ENCODE measurements at places on chromosomes 5 and 9. TPM values are rescaled to one million over a fixed set of nuclear protein-coding genes. Genes with fewer than 3 reads are reported as not detected.

- no peak for DNase-seq
Measured at GRCh38 chr5:127839496-127840197, 136.5 kb downstream of the CCDC192 start.

- DNase-seq: no peak
Measured at GRCh38 chr5:158393457-158393856, 534.5 kb upstream of the CLINT1 start.

DNA sequence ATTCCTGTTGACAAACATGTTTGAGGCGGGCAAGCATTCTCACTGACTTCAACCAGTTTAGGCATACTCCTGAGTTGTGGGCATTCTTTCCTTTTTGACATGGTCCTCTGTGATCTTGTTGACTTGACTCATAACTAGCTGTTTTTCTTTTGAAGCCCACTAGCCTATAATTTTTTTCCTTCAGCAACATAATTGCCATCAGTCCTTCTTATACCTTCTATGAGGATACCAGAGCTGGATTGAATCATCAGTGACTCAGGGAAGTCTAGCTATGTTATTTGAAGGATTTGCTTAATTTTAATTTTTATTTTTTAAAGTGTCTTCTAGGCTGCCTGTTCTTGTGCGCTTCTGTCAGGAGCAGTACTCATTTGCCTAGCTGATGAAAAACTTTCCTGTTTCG, 259.5 kb downstream of the NR3C1 start:
- DNase-seq: no peak

DNA sequence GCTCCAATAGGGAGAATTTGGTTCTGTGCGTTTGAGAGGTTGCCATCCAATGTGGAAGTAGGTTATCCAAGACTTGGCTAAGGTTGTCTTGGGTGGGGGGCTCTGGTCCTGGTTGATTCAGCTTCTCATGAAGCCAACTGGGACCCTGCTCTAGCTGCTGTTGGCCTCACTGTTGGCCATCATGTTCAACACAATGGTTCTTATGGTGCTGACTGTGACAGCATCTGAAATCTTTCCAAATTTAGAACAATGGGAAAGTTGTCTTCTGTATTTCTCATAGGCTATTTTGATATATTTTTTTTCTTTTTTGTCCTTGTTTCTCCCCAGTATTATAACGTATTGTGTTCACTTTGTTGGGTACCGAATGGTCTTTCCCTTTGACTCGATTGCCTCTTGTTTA, 71.9 kb downstream of the GDNF start:
- DNase-seq: no peak

DNA sequence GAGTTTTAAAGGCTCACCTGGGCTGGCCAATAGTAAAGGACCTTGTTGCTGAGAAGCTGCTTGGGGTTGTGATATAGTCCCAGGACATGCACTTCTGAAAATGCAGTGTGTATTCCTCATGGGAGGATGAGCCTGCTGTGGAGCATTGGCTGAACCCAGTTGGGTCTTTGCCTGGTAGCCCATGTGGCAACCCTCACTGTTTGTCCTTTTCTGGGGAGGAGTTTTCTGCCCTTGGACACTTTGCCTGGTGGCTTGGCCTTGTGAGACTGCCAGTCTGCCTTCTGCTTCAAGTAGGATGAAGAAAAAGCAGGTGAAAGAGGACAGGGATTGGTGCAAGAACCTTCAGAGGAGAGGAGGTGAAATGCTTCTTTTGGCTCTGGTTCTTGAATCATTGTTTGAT, 4.0 kb downstream of the TENT4A start:
- no peak for DNase-seq

DNA sequence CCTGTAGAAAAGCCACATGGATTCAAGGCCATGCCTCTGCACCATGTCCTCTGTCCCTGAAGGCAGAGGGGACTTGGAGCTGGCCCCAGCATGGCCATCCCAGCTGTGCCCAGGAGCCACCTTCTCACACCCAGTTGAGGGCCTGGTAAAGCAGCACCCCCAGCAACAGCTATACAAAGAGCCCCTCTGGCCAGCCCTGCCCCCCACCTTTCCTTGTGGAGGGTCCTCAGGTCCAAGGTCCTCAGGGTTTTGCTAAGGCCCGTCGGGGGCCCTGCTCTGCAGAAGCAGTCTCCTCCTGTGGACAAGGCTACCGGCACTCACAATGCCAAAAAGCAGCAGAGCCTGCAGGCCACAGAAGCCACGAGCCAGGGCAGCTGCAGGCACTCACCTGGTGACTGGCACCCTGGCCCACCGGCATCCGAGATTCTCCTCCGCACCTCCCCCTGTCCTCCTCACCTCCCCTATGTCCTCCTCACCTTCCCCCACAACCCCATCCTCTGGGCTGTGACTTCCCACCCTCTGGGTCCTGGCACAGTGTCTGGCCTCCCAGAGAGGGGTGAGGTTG, 39.9 kb upstream of the LPCAT1 start:
- no peak for DNase-seq

DNA sequence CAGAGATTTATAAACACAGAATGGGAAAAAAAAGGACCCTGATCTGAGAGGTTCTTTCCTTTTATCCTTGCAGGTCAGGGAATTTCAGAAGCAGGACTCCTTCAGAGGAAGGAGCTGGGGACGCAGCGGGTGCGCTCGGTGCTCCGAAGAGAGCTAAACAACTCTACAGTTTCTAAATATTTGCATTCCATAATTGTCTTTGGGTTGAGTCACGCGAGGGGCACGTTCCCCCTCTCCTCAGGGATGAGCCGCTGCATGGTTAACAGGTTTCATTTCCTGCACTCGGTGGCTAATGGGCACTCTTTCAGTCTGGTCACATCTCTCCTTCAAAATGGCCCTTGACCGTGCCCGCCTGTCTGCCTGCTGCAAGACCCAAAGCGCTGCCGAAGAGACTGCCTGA, 165.0 kb upstream of the HMHB1 start:
- DNase-seq: no peak

LAMC3 gene
- total RNA-seq: 17.8 TPM

WDR31 gene
- total RNA-seq: 3.1 TPM

ZNF454 gene
- total RNA-seq: 2.4 TPM

PTCD2 gene
- total RNA-seq: 5.1 TPM

PSD2 gene
- total RNA-seq: 0.24 TPM

RICTOR gene
- 97.7 TPM for total RNA-seq
